Cardiac ventricle fibroblast (primary cell): ENCODE measurements at places on chromosomes 7 and 10. TPM values are rescaled to one million over a fixed set of nuclear protein-coding genes. Genes with fewer than 3 reads are reported as not detected.

Gene ACTL6B
- total RNA-seq = not detected in 2 replicates

Gene C7orf57
- total RNA-seq = not detected in 2 replicates

Gene WEE2
- total RNA-seq = not detected in 2 replicates

Gene SPDYE2B
- not detected in 2 replicates for total RNA-seq

Gene ARHGEF5
- 2.2 and 2.8 TPM in 2 replicates for total RNA-seq

Gene LRRD1
- not detected in 2 replicates for total RNA-seq

Gene AKR1C3
- total RNA-seq = 317 and 328 TPM in 2 replicates

Gene PTF1A
- total RNA-seq = not detected in 2 replicates

Gene FAM204A
- total RNA-seq = 37.9 and 45.7 TPM in 2 replicates

Gene HECW1
- total RNA-seq = not detected in 2 replicates

Gene COL17A1
- 0.15 and 0.19 TPM in 2 replicates for total RNA-seq

Gene HHEX
- total RNA-seq = 1.9 and 2.3 TPM in 2 replicates

Gene NKX2-3
- not detected in 2 replicates for total RNA-seq

Gene PDK4
- total RNA-seq = 103 and 128 TPM in 2 replicates

Gene CYP3A4
- not detected in 2 replicates for total RNA-seq

Gene SFTPA2
- not detected in 2 replicates for total RNA-seq

Gene MEIG1
- total RNA-seq = not detected in 2 replicates

Gene ANLN
- 6.7 and 9.2 TPM in 2 replicates for total RNA-seq

Gene RASSF4
- total RNA-seq = 6.4 and 7.4 TPM in 2 replicates

Gene SLC13A4
- not detected in 2 replicates for total RNA-seq

Gene CYP3A7
- total RNA-seq = not detected in 2 replicates

Gene CUBN
- 1.4 and 7.2 TPM in 2 replicates for total RNA-seq

Gene CPA5
- total RNA-seq = not detected in 2 replicates

Gene RET
- total RNA-seq = 0.19 and 0.39 TPM in 2 replicates

Gene MMRN2
- 2.4 and 3.3 TPM in 2 replicates for total RNA-seq

Gene GPRIN2
- total RNA-seq = not detected in 2 replicates
